Ecto neural progenitor cell (in vitro differentiated cells): ENCODE measurements at places on chromosomes 2 and 18.

GRCh38 chr2:99562516-99562915, 72.7 kb upstream of the REV1 start:
- DNase-seq, result no peak

GRCh38 chr2:9984217-9984739, 32.8 kb downstream of the GRHL1 start:
- DNase-seq, result peak; percentile 43

DNA sequence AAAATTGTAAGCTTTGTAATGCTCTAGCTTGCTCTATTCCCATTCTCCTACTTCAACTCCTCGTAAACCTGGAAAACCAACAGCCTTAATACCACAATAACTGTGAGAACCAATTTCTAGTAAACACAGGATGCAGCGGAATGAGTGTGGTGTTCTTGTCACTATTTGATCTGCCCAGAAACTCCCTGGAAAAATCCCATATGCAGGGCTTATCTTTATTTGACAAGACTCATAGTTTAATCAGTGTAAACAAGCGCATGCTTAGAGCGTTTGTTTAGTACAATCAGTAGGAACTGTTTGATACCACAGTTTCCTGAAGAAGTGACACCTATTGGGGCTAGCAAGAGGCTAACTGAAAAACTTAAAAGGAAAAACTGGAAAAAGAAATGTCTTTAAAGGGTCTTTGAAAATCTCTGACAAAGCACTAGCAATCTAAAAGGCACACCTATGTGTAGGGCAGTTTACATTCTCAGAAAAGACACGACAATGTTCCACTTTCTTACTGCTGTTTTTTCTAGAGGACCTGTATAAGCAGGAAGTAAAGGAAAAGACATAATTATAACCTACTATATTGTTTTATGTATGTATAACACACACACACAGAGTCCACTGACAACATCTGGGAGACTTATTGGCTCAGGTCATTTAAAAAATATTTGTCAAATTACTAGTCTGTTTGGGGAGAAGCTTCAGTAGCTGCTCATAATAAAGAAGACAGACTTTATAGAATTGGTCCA, 241.4 kb upstream of the KLHL14 start:
- no peak for DNase-seq

- DNase-seq, result no peak
Measured at GRCh38 chr2:43194121-43194869, 32.1 kb downstream of the ZFP36L2 start.

DNA sequence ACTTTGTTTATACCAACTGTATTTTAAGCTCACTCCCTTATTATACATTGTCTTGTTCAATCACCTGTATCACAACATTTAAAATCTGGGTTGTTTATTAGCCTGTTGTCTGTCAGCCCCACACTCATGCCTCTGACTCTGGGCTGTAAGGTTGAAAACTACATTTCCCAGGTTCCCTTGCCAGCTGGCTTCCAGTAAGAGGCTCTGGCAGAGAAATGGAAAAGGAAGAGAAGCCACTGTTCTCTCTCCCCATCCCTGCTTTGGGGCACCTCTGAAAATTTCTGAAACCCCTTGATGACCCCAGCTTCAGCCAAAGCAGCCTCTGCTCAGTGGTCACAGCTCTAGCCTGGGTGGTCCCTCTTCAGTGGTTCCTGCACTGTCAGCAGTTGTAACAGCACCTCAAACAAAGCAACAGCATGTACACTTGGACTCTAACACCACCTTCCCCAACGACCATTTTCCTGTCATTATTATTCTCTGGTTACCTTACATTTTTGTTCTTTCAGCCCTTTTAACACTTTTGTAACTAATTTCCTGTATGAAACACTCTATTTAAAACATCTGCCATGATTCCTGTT, 108.9 kb upstream of the LGALSL start:
- peak; percentile 32 for DNase-seq

DNA sequence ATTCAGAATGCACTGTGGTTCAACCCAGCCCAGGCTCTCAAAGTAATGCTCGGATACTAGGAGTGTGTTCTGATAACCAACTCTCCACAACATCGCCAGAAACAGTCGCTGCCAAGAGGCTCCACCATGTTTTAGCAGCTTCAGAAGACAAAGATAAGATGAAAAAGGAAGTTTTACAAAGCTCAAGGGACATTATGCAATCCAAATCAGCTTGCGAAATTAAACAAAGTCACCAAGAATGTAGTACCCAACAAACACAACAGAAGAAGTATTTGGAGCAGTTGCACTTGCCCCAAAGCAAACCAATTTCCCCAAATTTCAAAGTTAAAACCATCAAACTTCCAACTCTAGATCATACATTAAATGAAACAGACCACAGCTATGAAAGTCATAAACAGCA, 360.9 kb downstream of the XIRP2 start:
- no peak for DNase-seq

DNA sequence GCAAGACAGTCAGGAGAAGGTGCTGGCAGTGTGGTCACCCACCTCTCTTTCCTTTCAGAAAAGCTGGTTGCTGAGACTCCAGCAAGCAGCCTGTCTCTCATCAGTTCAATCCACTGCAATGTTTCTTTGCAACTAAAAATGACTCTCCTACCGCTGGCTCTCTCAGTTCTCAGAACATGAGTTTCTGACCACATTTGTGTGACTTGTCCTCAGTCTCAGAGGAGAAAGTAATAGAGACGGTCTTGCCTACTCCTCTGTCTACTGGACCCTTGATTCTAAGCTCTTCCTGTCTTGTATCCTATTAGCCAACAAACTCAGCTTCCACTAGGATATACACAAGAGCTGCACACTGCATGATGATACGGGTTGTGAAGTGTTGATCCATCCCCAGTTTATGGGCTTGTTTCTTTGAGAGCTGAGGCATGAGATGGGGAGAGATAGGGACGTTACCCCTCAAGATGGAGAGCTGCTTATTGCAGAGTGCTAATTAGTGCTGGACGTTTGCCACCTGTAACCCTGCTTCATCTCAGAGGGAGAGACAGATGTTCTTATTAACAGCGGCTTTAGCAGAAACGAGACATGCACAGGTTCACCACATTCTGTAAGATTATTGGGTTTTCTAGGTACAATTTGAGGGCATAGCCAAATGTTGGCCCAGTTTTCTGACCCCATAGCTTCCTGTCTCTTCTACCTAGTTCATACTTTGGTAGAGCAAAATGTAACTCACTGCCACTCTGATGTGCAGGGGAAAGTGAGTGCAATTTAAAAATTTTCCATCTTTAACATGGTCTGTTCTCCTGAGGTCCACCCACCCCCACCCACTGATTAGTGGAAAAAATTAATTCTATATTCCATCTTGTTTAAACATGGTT, 32.4 kb upstream of the YWHAQ start:
- no peak for DNase-seq

GRCh38 chr2:10237392-10238321, 65.0 kb upstream of the HPCAL1 start:
- no peak for DNase-seq

GRCh38 chr2:217393585-217394032, 533.7 kb upstream of the TNP1 start:
- DNase-seq, result no peak

- DNase-seq, result no peak
Measured at GRCh38 chr2:238811759-238812158, 36.1 kb upstream of the TWIST2 start.

DNA sequence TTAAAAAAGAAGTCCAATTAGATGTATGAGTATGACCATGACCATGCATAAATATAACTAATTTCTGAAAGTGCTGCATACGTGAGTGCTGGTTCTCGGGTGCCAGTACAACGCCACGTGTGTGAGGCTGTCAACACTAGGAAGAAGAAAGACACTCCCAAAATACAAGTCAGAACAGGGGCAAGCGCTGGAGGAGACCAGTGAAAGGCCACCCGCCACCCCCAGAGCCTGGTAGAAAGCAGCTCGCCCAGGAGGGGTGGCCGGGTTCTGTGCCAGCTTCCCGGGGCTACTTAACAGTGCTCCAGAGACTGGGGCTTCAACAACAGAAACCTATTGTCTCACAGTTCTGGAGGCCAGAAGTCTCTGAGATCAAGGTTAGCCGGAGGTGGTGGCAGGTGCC, 147.6 kb downstream of the RTP5 start:
- DNase-seq, result no peak

GRCh38 chr2:232520489-232520888, 301 bp downstream of the PRSS56 start:
- DNase-seq, result no peak

- DNase-seq, result no peak
Measured at GRCh38 chr2:82848285-82848684, 1610.8 kb downstream of the SUCLG1 start.

DNA sequence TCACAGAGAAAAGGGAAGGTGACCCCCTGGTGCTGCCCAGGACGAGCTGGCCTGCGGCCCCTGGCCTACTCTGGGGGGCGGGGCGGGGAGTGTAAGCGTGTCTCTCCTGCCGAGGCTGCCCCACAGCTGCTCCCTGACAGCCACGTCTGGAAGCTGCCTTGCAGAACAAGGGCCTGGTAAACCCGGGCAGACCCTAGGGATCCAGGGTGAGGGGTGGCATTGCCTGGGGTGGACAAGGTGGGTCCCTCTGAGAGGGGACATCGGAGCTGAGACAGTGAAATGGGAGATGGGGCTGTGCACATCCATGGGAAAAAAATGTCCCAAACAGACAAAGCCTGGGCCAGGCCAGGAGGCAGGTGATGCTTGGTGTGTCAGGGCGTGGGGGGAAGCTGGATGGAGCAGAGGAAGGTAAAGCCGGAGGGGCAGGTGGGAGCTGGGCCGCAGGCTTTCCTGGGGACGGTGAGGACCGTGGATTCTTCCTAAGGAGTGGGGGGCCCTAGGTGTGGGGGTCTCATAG, 66.0 kb upstream of the HDAC4 start:
- DNase-seq, result peak; percentile 40

DNA sequence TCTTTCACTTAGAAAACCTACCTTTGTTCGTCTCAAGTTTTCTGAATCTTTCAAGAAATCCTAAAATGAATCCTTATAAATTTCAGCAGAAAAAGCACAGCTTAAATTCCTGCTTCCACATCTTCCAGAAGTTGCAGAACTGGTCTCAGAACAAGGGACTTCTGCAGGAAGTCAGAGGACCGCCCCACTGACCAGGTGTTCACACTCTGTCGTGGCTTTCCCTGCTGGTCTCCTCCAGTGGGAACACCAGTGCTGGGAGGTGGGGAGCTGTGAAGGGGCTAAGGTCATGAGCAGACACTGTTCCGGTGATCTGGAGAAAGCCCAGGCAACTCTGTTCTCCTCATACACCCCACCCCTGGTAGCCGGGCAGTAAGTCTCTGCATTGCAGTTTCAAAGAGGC, 3.5 kb downstream of the FAM110C start:
- no peak for DNase-seq

DNA sequence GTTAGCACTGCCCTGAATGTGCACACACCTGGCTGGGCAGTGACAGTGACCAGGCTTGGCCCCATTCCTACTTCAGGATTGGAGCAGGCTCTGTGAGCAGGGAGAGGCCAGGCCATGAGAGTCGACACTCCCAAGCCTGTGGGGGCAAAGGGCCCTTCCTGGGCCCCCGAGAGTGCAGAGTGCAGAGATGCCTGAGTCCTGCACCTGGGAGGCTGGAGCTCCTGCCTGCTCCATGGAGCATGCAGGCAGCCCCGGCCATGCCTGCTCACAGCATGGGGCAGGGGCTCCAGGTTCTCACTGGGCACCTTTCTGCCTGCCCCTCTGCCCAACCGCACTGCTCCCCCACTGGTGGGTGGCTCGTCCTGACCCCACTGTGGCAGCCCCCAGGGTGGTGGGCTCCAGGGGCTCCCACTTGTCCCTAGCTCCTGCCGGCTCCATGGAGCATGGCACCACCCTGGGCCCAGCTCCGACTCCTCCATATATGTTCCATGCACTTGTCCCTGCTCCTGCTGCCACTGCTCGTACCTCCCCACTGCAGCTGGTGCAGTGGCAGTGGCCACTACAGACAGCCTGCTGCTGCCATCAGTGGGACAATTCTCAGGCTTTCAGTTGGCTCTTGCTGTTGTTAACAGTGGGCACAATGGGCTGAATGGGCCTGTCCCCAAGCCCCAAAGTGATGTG, 282.0 kb downstream of the RPRM start:
- DNase-seq, result no peak

DNA sequence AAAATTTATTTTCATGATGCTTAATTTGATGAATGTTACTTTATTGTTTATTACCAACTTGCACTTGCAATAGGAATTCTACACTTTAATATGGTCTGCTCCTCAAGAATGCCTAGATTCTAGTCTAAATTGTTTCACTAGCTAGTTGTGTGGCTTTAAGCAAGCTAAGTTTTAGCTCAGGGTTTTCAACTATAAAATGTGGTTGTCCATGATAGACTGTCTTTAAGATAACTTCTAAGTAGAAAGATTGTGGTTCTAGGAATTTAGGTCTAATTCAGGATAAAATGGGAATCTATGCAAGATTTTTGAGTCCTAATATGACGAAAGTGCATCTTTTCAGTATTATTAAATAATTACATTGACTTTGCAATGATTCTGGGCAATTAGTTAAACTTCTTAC, 294.0 kb downstream of the PLCL1 start:
- DNase-seq, result no peak

GRCh38 chr18:9135912-9136314, 668 bp upstream of the ANKRD12 start:
- no peak for DNase-seq

DNA sequence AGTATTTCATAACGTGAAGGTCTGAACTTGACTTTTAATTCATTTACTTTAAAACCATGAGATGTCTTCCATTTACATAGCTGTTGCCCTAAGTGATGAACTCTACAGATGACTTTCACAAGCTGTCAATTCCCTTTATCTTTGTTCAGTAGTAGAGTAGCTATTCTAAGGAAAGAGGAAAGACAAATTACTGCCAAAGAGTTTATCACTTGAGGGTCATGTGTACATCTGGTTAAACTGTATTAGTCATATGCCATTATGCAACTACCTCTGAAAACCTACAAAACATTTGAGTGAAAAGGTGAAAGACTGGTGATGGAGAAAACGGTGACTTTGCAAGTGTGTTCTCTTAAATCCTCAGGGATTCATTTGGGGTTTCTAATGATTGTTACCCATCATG, 763.9 kb downstream of the TMEM182 start:
- DNase-seq, result no peak

DNA sequence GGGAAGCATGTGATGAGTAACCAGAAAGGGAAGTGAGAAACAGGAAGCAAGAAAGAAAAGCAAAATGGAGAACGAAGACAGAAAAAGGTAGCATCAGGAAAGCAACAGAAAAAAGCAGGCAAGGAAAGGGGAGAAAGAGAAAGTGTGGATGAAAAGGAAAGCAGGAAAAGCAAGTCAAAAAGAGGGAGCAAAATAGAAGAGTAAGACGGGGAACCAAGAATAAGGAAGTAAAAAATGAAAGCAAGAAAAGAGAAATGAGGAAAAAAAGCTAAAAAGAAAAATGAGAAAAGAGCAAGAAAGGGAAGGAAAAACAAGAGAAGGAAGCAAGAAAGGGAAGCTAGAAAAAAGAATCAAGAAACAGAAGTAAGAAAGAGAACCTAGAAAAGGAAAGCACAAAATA, 242.3 kb upstream of the NCKAP5 start:
- DNase-seq, result no peak
